ENCODE measurements at places on chromosomes 3 and 15. TPM values are rescaled to one million over a fixed set of nuclear protein-coding genes. Genes with fewer than 3 reads are reported as not detected.

IGSF11 gene
- total RNA-seq = not detected

NR2E3 gene
- total RNA-seq = not detected

CPA3 gene
- total RNA-seq = not detected

ACKR2 gene
- 0.76 TPM for total RNA-seq

CLDN16 gene
- total RNA-seq = not detected

- no peaks in the 10 kb centered on the region for H3K27me3 ChIP-seq
- H3K27ac ChIP-seq = no peak overlapping the region
- H3K4me3 ChIP-seq = no peak overlapping the region
- DNase-seq = no peak
- H3K36me3 ChIP-seq = no peaks in the 10 kb centered on the region
Observed at GRCh38 chr3:118544458-118544857, 490.2 kb downstream of the IGSF11 start.

DNA sequence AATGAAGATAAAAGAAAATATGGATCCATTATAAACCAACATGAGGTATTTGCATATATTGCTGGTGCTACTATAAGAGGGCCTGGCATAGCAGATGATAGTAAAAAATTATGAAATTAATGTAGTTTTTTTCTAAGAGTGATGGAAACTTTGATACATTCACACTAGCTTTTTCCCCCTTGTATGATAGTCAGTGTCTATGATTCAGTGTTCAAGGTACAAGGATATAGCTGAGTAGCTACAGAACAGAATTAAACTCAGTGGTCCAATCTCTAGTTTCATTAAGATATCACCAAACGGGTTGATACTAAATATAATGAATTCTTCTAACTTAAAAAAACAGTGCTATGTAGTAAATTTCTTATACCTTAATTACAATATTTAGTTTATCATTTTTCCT is 49.9 kb upstream of the XRN1 start:
- H3K4me1 ChIP-seq = peaks cover 4% of the 10 kb centered on the region
- H3K36me3 ChIP-seq = peaks cover 74% of the 10 kb centered on the region
- no peak overlapping the region for H3K27ac ChIP-seq
- no peak for DNase-seq

DNA sequence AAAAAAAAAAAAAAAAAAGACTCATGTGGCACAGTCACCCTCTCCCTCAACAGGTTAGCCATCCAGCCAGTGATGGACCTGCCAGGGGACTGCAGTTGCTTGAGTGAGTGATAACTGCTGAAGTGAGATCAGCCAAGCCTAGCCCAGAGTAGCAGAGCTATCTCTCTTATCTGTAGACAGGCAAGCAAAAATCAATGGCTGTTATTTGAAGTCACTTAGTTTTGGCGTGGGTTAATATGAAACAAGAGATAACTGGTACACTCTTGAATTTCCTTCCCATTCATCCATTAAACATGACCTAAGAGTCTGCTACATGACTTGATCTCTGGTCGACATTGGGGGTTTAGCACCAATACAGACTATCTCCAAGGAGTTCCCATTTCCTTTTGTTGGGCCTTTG is 51.2 kb upstream of the TNIK start:
- peaks cover 7% of the 10 kb centered on the region for H3K27me3 ChIP-seq
- no peaks in the 10 kb centered on the region for H3K4me1 ChIP-seq
- no peaks in the 10 kb centered on the region for H3K36me3 ChIP-seq
- no peak overlapping the region for H3K4me3 ChIP-seq

DNA sequence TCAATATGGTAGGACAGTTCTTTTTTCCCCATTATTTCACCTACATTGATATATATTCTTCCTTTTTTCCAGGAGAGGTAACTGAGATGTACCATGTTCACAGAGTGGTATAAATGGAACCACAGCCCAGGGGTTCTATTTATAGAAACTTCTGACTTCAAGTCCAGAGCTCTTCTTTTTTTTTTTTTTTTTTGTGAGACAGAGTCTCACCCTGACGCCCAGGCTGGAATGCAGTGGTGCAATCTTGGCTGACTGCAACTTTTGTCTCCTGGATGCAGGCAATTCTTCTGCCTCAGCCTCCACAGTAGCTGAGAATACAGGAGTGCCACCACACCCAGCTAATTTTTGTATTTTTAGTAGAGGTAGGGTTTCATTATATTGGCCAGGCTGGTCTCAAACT is 267.1 kb upstream of the TPRG1 start:
- no peaks in the 10 kb centered on the region for H3K27me3 ChIP-seq
- no peaks in the 10 kb centered on the region for H3K36me3 ChIP-seq
- no peaks in the 10 kb centered on the region for H3K4me1 ChIP-seq
- no peak overlapping the region for H3K4me3 ChIP-seq
- H3K27ac ChIP-seq = no peak overlapping the region
- no peak for DNase-seq

DNA sequence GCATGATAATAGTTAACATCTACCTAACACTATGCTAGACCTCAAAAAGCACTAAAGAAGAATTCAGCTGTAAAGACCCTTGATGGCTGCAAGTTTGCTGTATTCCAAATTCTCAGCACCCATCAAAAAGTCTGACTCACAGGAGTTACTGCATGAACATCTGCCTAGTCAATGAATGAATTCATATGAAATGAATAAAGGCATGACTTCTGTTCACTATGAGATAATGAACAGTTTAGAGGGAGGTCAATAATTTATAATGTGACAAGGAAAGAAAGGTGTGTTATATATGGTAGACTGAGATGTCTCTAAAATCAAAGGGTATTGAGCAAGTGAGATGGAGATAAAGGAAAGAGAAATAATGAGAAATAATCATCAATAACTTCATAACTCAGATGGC is 508.2 kb upstream of the TGFBR2 start:
- DNase-seq = no peak
- no peak overlapping the region for H3K27ac ChIP-seq
- H3K4me3 ChIP-seq = no peak overlapping the region
- no peaks in the 10 kb centered on the region for H3K4me1 ChIP-seq
- H3K27me3 ChIP-seq = peaks cover 8% of the 10 kb centered on the region

GRCh38 chr3:189369636-189370035 is 197.9 kb downstream of the TPRG1 start:
- no peaks in the 10 kb centered on the region for H3K36me3 ChIP-seq
- no peak overlapping the region for H3K4me3 ChIP-seq
- peaks cover 3% of the 10 kb centered on the region for H3K27me3 ChIP-seq
- no peaks in the 10 kb centered on the region for H3K4me1 ChIP-seq
- DNase-seq = no peak
- no peak overlapping the region for H3K27ac ChIP-seq

GRCh38 chr15:48242015-48242414 is 35.9 kb downstream of the SLC12A1 start:
- no peak overlapping the region for H3K27ac ChIP-seq
- no peak overlapping the region for H3K4me3 ChIP-seq
- no peaks in the 10 kb centered on the region for H3K27me3 ChIP-seq
- DNase-seq = no peak

- H3K27me3 ChIP-seq = peaks cover 29% of the 10 kb centered on the region
- H3K4me3 ChIP-seq = peak overlapping the region; percentile 70
- no peak for DNase-seq
- H3K36me3 ChIP-seq = no peaks in the 10 kb centered on the region
Observed at GRCh38 chr15:73928241-73928579, 1.9 kb downstream of the LOXL1 start.

DNA sequence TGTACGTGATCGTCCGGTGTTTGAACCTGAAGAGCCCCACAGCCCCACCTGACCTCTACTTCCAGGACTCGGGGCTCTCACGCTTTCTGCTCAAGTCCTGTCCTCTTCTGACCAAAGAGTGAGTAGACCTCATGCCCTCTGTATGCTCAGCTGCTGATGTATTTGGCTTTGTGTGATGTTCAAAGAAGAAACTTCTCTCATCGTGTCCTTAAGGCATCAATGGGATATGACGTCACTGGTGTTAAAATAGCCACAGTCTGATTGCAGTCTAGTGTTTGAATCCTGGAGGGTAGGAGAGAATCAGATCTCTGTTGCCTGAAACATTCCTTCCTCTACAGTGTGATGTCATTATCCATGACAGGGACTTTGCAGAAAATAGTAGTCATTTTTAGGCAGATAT is 28.1 kb downstream of the ABHD2 start:
- H3K27ac ChIP-seq = no peak overlapping the region
- H3K4me3 ChIP-seq = no peak overlapping the region
- peaks cover 62% of the 10 kb centered on the region for H3K36me3 ChIP-seq
- DNase-seq = no peak
- no peaks in the 10 kb centered on the region for H3K4me1 ChIP-seq

- no peaks in the 10 kb centered on the region for H3K36me3 ChIP-seq
- H3K4me1 ChIP-seq = no peaks in the 10 kb centered on the region
- DNase-seq = no peak
- no peak overlapping the region for H3K27ac ChIP-seq
- H3K4me3 ChIP-seq = no peak overlapping the region
Observed at GRCh38 chr3:131114256-131114655, 87.6 kb downstream of the NEK11 start.

- H3K4me3 ChIP-seq = no peak overlapping the region
- no peaks in the 10 kb centered on the region for H3K36me3 ChIP-seq
- no peaks in the 10 kb centered on the region for H3K4me1 ChIP-seq
- DNase-seq = no peak
Observed at GRCh38 chr15:62740141-62741004, 302.2 kb upstream of the TPM1 start.

DNA sequence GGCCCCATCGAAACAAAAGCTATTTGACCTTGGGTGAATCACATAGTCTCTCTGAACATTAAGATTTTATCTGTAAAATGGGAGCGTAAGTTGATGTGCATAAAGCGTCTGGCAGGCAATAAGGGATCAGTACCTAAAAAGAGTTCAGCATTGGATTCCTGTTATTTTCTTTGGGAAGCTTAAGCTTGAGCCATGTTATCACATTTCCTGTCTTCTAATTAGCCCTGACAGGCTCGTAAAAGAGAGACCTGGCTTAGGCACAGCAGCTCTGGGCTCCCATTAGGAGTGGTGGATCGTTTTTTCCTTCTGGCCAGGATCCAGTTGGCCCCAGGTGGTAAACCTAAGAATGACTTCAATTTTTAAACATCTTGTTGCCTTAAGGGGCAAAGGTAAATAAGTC is 26.0 kb upstream of the CA12 start:
- no peak overlapping the region for H3K4me3 ChIP-seq
- H3K27me3 ChIP-seq = peaks cover 2% of the 10 kb centered on the region
- no peaks in the 10 kb centered on the region for H3K36me3 ChIP-seq
- no peak for DNase-seq

- no peak overlapping the region for H3K4me3 ChIP-seq
- no peaks in the 10 kb centered on the region for H3K27me3 ChIP-seq
- H3K27ac ChIP-seq = no peak overlapping the region
- H3K36me3 ChIP-seq = no peaks in the 10 kb centered on the region
- no peaks in the 10 kb centered on the region for H3K4me1 ChIP-seq
- no peak for DNase-seq
Observed at GRCh38 chr3:37763309-37763708, 98.4 kb upstream of the CTDSPL start.

GRCh38 chr3:67550541-67550940 is 103.9 kb downstream of the SUCLG2 start:
- DNase-seq = no peak
- H3K27ac ChIP-seq = no peak overlapping the region
- H3K4me1 ChIP-seq = no peaks in the 10 kb centered on the region
- H3K4me3 ChIP-seq = no peak overlapping the region

GRCh38 chr3:55305696-55306485 is 181.2 kb downstream of the WNT5A start:
- H3K4me3 ChIP-seq = no peak overlapping the region
- no peak for DNase-seq
- H3K4me1 ChIP-seq = no peaks in the 10 kb centered on the region
- H3K27me3 ChIP-seq = no peaks in the 10 kb centered on the region
- no peak overlapping the region for H3K27ac ChIP-seq

DNA sequence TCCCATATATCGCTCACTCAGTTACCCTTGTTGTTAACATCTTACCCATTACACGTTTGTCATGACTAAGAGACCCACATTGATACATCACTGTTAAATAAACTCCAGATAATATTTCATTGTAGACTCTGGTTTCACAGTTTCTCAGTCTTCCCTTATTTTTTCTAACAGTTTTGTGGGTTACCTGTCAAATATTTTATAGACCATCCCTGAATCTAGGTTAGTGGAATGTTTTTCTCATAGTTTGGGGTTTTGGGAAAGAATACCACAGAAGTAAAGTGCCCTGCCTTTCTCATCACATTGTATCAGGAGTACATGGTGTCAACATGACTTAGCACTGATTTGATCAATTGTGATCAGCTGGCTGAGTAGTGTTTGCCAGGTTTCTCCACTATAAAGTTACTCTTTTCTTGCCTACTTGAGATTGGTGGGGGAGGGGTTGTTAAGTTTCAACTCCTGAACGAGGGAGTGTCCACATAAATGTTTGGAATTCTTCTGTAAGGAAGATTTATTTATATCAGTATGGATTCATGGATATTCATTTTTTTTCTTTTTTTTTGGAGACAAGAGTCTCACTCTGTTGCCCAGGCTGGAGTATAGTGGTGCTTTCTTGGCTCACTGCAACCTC is 25.9 kb downstream of the RNF111 start:
- H3K27me3 ChIP-seq = no peaks in the 10 kb centered on the region
- H3K36me3 ChIP-seq = peaks cover 33% of the 10 kb centered on the region
- H3K4me3 ChIP-seq = no peak overlapping the region
- peaks cover 17% of the 10 kb centered on the region for H3K4me1 ChIP-seq
- no peak overlapping the region for H3K27ac ChIP-seq

- H3K4me3 ChIP-seq = no peak overlapping the region
- H3K36me3 ChIP-seq = no peaks in the 10 kb centered on the region
- no peak overlapping the region for H3K27ac ChIP-seq
- no peaks in the 10 kb centered on the region for H3K27me3 ChIP-seq
- no peaks in the 10 kb centered on the region for H3K4me1 ChIP-seq
- DNase-seq = no peak
Observed at GRCh38 chr15:33411596-33412540, 101.1 kb downstream of the RYR3 start.
